ENCODE measurements at places on chromosomes 2 and 18.

GRCh38 chr18:1578505-1578904 is 673.8 kb downstream of the ADCYAP1 start:
- DNase-seq, result no peak

GRCh38 chr2:109531896-109532727 is 81.7 kb downstream of the SEPTIN10 start:
- DNase-seq, result no peak

- no peak for DNase-seq
Observed at GRCh38 chr2:132562245-132562644, 107.8 kb downstream of the LYPD1 start.

DNA sequence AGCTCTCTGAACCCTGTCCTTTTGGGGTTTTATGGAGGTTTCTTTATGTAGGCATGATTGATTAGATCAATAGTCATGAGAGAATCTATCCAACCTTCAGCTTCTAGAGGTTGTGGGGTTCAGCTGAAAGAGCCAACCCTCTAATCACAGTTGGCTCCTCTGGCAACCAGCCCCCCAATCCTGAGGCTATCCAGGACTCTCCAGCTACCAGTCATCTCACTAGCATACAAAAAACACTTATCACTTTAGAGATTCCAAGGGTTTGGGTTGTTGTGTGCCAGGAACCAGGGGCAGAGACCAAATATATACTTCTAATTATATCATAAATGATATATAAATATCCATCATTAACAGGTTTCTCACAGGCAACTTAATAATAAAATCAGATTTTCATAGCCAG is 11.7 kb downstream of the WDPCP start:
- DNase-seq, result no peak

GRCh38 chr2:167057446-167057845 is 169.2 kb downstream of the XIRP2 start:
- DNase-seq, result no peak

- DNase-seq, result no peak
Observed at GRCh38 chr2:18703555-18703954, 114.2 kb upstream of the NT5C1B start.

DNA sequence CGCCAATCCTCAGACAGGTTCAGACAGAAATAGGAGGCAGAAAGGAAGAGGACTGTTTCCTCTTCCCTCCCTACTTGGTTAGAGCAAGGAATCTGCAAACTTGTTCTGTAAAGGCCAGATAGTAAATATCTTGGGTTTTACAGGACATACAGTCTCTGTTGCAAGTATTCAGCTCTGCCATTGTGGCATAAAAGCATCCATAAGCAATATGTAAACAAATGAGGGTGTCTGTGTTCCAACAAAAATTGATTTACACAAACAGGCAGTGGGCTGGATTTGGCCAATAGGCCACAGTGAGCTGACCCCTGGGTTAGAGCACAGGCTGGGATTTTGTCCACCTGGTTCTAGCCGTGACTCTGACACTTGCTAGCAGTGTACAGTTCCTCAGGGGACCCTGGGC is 89.4 kb downstream of the NRP2 start:
- DNase-seq, result no peak

DNA sequence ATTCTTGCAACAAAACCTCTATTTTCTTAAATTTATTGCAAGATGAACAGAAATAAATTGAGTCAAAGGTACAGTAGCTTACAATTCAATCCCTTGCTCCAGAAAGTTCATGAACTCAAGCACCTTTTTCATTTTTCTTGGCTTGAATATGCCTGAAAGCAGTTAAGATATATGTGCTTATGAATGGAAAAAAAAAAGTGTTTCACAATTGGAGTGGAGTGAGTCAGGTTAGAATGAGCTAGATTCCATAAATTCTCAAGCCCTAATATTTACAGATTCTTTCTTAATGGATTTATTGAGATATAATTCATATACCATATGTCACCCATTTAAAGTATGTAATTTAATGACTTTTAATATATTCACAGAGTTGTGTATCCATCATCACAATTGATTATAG is 39.6 kb upstream of the NEMP2 start:
- no peak for DNase-seq

GRCh38 chr2:55581874-55582547 is 35.4 kb downstream of the PPP4R3B start:
- no peak for DNase-seq

DNA sequence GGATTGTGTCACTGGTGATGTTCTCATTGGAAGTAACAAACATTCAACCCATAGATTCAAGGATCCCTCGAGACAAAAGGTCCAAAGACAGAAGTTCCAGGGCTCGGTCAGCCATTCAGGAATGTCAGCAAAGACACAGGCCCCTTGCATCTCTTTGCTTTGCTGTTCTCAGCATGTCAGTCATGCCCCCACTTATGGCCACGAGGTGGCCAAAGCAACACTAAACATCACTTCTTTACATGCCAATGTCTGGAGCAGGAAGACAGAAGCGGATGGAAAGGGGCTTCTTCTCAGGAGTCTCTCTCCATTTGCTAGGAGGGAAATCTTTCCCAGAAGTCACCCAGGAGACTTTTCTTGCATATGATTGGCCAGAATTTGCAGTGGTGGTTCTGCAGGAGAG is 191.6 kb upstream of the SP5 start:
- DNase-seq, result no peak

All from CD4-positive, alpha-beta T cell treated with Interleukin-6 at 100 ng/mL for 8 hours (primary cell).